Spinal cord (tissue), 10 donors: ENCODE measurements at places on chromosomes 6 and 20. TPM values are rescaled to one million over a fixed set of nuclear protein-coding genes. Genes with fewer than 3 reads are reported as not detected.

MTFR2 gene
- total RNA-seq, result 0.69 TPM

APOM gene
- 0.40 TPM for total RNA-seq

PBOV1 gene
- total RNA-seq, result not detected

CDH26 gene
- total RNA-seq, result 5.0 TPM

SCAF8 gene
- total RNA-seq, result 69.8 TPM

HLA-DMA gene
- 11.6 TPM for total RNA-seq

HRH3 gene
- 0.66 TPM for total RNA-seq

BCAS4 gene
- total RNA-seq, result 7.8 TPM

SLC17A2 gene
- total RNA-seq, result not detected

RUNX2 gene
- total RNA-seq, result 2.8 TPM

ACTL10 gene
- 0.77 TPM for total RNA-seq

SSTR4 gene
- total RNA-seq, result 0.33 TPM

TMEM74B gene
- 8.9 TPM for total RNA-seq

HLA-DPB1 gene
- 21.3 TPM for total RNA-seq
